ENCODE measurements at places on chromosomes 2 and 18. TPM values are rescaled to one million over a fixed set of nuclear protein-coding genes. Genes with fewer than 3 reads are reported as not detected.

GRCh38 chr18:44958455-44958854, 277.8 kb downstream of the SETBP1 start:
- H3K27ac ChIP-seq = no peak overlapping the region
- no peaks in the 10 kb centered on the region for H3K27me3 ChIP-seq

DNA sequence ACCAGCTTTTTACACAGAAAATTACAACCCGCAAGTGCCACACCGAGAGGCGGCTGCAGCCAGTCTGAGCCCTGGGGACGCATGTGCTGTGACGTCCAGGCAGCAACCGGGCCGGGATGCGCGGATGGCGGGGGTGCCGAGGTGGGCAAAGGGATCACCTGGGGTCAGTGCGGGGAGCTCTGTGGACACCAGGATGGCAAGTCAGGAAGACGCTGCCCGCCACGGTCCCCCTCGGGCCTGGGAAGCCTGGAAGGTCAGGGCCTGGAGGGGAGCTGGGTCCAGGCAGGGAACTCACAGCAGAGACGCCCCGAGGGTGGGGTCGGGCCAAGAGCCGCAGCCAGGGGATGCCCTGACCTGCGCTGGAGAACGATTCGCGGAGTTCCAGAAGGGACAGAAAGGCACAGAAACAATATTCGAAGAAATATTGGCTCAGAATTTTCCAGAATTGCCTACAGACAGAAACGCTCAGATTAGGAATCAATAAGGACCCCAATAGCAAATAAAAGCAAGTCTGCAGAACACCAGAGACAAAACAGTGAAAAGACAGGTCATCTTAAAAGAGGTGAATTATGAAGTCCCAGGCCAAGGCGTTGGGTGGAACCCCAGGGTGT, 11.7 kb upstream of the KIF1A start:
- H3K4me3 ChIP-seq = no peak overlapping the region
- H3K4me1 ChIP-seq = peaks cover 6% of the 10 kb centered on the region
- H3K27ac ChIP-seq = no peak overlapping the region
- peak; percentile 19 for DNase-seq

The ZNF407 gene
- polyA plus RNA-seq = 5.3 TPM

The RIT2 gene
- polyA plus RNA-seq = not detected
